Stimulated activated CD4-positive, alpha-beta T cell treated with anti-CD3 and anti-CD28 coated beads, Interleukin-15, amount 100 ng/mL, for 1 hour (primary cell): ENCODE measurements at places on chromosomes 6 and 20.

- DNase-seq = no peak
Observed at GRCh38 chr20:62895539-62895938, 30.8 kb downstream of the DIDO1 start.

DNA sequence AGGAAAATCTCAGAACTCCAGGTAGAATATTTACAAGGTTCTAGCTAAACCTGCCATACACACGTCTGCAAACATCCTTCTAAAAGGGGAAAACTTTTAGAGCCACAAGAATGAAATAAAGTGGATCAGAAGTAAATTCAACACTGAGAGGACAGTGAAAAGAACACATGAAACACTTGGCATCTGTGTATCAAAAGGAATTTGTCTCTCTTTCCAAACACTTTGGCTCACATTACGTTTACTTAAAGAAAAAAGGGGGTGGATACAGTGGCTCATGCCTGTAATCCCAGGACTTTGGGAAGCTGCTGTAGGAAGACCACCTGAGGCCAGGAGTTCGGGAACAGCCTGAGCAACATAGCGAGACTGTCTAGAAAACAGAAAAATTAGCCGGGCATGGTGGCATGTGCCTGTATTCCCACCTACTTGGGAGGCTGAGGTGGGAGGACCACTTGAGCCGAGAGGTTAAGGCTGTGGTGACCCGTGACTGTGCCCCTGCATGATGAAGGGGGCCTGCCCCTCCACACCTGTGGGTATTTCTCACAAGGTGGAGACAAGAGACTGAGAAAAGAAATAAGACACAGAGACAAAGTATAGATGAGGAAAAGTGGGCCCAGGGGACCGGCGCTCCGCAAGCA lies 35.4 kb downstream of the NINL start:
- no peak for DNase-seq

GRCh38 chr20:46022411-46023147 lies 6.4 kb upstream of the SLC12A5 start:
- DNase-seq = peak; percentile 68

GRCh38 chr6:150735341-150735851 lies 130.1 kb upstream of the MTHFD1L start:
- no peak for DNase-seq

GRCh38 chr20:60300374-60300773 lies 342.2 kb downstream of the CDH26 start:
- DNase-seq = no peak

DNA sequence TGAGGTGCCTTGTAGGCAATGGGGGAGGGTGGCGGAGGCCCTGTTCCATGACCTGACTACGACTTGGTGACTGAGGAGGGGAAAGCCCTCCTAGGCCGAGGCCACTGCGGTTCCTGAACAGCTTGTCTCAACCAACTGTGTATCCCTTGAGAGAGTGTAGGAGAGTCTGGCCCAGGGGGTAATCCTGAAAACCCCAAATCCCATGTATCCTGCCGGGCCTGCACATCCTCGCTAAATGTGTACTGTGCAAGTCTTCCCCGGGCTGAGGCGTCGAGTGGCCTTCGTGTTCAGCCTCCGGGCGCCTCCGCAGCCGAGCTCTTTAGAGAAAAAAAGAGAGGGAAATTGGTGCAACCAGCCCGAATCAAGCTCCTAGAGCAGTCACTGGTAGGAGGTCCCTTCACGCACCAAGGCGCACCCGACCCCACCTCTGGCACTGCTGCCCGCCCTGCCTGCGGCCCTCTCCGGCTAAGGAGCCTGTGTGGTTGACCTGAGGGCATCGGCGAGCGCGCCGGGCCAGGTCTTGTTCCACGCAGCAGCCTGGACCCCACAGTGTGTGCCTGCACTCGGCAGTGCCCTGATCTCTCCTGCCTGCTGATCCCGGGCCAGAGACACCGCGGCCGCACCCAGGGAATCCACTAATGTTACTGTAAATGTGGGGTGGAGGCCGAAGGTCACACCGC lies 7.3 kb downstream of the SIM1 start:
- no peak for DNase-seq
